ENCODE measurements at places on chromosomes 5 and 9.

DNA sequence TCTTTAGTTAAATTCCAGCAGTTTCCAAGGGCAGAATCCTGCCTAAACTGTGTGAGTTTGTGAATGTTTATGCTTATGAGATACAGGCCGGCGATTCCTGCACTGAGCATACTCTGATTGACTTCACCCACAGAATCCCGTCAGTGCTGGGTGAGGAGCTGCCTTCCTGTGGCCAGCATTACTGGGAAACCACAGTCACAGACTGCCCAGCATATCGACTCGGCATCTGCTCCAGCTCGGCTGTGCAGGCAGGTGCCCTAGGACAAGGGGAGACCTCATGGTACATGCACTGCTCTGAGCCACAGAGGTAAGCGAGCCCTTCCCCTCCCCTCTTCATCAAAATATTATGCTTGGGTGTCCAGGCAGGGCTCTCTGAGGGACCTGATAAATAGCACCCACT lies 103.7 kb downstream of the CMYA5 start:
- no peak for DNase-seq

- peak; percentile 63 for DNase-seq
These were observed 45.2 kb downstream of the AHRR start for GRCh38 chr5:366541-367357.

DNA sequence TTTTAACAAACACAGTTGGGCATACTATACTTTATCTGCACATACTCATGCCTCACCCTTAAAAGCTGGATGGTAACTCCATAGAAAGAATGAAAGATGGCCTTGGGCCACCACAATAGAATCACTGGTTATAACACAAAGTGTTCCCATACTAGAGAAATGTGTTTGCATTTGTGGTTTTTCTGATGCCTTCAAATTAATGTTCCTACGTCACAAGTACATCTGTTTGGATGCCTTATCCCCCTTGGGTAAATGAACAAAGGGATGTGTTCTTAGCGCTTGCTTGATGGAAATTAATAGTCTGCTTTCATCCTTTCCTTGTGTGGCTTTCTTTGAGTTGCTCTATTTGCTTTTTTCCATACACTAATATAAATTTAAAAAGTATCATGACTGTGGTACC lies 291.1 kb upstream of the PDE4D start:
- no peak for DNase-seq

- peak; percentile 59 for DNase-seq
These were observed 1.3 kb upstream of the SNX2 start for GRCh38 chr5:122773619-122774018.

GRCh38 chr9:135615666-135616618 lies 23.4 kb downstream of the GLT6D1 start:
- no peak for DNase-seq

DNA sequence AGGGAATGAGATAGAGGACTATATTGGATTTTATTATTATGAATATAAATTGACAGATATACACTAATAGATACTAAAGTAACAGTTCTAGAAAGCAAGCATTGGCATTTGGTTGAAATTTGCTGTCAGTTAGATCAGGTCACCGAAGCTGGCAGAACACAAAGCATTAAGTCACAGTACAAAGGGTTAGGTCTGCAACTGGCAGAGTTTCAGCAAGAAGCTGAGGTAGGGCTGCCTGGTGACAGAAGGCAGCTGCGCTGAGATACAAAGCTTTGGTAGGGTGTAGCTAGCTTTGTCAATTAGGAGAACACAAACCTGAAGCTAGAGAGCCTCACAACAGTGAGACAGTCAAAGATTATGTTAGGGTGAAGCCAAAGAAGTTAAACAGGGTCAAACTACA lies 6.3 kb upstream of the CSNK1G3 start:
- DNase-seq = no peak

- DNase-seq = no peak
These were observed 375.9 kb downstream of the ANXA1 start for GRCh38 chr9:73527521-73527920.

DNA sequence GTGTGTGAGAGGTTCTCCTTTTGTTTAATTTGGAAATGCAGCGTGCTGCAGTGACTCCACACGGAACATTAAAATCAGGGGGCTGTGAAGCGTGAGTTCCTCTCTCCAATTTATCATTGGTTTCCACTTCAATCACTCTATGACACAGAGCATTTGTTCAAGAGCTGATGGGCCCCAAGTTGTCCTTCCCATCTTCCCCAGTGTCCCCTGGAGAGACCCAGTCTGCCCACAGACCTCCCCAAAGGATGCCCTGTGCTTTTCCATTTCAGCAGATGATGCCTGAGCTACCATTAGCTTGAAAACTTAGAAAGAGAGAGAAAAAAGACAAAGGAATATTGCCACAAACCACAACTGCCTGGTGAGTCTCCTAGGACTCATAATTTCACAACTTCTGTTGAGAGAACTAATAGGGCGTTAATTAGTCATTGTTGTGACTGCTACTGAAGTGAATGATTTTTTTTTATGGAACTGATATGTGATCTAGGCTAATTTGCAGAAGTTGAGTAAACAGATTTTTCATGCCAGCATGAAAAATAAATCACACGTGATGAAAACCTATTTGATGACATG lies 772.7 kb downstream of the SEMA5A start:
- no peak for DNase-seq

GRCh38 chr5:53032188-53032587 lies 43.0 kb downstream of the ITGA2 start:
- DNase-seq = no peak
